ENCODE measurements at places on chromosomes 16 and 17. TPM values are rescaled to one million over a fixed set of nuclear protein-coding genes. Genes with fewer than 3 reads are reported as not detected.

CCL2 gene
- not detected for total RNA-seq

ACSF3 gene
- 33.1 TPM for total RNA-seq

PRAC2 gene
- not detected for total RNA-seq

CCL16 gene
- not detected for total RNA-seq

SHISA6 gene
- not detected for total RNA-seq

PRPSAP2 gene
- 28.1 TPM for total RNA-seq

TP53TG3 gene
- total RNA-seq = not detected

C17orf50 gene
- not detected for total RNA-seq

CCR7 gene
- 301 TPM for total RNA-seq

HP gene
- not detected for total RNA-seq

KCNJ18 gene
- not detected for total RNA-seq

Measured in activated naive CD4-positive, alpha-beta T cell treated with anti-CD3 and anti-CD28 coated beads, Interleukin-2, amount 50 U/mL, for 72 hours (primary cell).